ENCODE measurements at places on chromosomes 5 and 9.
A peak's percentile ranks its signal among the peaks of the same experiment; 100 is the strongest.

GRCh38 chr5:160312134-160312959 lies at the start of gene CCNJL:
Gene CCNJL, minus strand, starts transcription at chr5:160312564. Its CDS starts 641 bp downstream, at chr5:160311923.
- no peak for DNase-seq

DNA sequence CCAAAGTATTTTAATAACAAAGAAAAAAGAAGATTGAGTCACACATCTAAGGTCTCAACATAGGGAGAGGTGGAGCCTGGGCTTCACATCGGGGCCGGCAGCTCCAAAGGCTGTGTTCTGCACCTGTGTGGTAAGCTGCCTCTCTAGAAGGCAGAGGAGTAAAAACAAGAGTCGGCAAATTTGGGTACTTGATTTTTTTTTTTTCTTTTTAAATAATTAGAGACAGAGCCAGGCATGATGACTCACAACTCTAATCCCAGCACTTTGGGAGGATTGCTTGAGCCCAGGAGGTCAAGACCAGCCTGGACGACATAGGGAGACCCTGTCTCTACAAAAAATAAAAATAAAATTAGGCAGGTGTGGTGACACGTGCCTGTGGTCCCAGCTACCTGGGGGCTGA lies 4.7 kb downstream of the URM1 start:
- DNase-seq = no peak

DNA sequence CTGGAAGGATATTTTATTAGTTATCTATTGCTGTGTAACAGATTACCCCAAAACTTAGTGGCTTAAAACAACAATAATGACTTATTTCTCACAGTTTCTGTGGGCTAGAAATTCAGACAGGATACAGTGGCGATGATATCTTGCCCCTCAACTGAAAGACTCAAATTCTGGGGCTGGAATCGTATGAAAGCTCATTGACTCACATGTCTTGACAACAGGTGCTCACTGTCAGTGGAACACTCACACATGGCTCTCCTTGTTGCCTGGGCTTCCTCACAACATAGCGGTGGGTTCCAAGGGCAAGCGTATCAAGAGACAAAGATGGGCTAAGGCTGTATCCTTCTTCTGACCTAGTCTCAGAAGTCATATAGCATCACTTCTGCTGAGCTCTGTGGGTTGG lies 3.7 kb upstream of the GNPDA1 start:
- no peak for DNase-seq

DNA sequence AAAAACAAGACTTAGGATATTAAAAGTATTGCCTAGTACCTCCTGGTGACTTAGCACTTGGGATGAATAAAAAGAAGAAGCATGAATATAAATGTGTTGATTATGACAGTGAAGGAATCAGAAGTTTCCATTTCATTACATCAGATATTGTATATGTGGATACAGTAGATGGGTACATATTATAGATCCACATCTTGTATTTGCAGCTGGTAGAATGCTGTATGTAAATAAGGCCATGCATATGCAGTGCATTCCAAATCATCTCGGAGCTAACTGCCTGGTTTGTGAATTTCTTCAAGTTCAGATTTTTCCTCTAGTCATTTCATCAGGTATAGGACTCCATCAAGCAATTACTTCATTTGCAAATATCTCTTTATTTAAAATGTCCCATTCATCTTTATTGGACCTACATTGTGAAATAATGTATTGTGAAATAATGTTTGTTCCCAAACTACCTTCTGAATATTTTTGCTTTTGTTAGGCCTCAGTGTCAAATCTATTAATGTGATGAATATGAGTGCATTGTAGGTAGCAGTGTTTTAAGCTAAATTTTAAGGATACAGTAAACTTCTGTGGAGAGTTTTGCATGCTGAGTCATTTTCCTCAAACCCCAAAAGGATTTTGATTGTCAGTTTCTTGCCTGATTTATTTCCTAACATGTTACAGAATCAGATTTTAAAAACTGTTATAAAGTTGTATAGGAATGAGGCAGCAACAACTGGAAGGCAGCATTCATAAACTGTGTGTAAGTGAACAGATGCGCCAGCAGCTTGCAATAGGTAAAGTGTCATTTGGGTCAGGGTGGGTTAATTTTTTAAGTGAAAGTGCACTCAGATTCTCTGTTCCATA lies 370.8 kb upstream of the RIOK2 start:
- DNase-seq = no peak

- no peak for DNase-seq
Observed at GRCh38 chr5:79793304-79793703, 103.7 kb downstream of the CMYA5 start.

- peak; percentile 12 for DNase-seq
Observed at GRCh38 chr5:54959673-54960418, 25.5 kb downstream of the ESM1 start.

- no peak for DNase-seq
Observed at GRCh38 chr9:33044677-33045282, 19.7 kb downstream of the DNAJA1 start.

GRCh38 chr5:158559066-158559465 lies 540.6 kb downstream of the EBF1 start:
- no peak for DNase-seq

Data from brain microvascular endothelial cell (primary cell).